ENCODE measurements at places on chromosomes 7 and 10. TPM values are rescaled to one million over a fixed set of nuclear protein-coding genes. Genes with fewer than 3 reads are reported as not detected.

Gene PIK3CG
- total RNA-seq: 10.2 TPM

Gene ASZ1
- total RNA-seq: not detected

GRCh38 chr7:79199961-79200360 lies 253.5 kb downstream of the MAGI2 start:
- DNase-seq: no peak

GRCh38 chr7:37376386-37376785 lies 72.3 kb downstream of the ELMO1 start:
- peak; percentile 69 for DNase-seq

Gene YKT6
- total RNA-seq: 72.3 TPM
